Endothelial cell (in vitro differentiated cells): ENCODE measurements at places on chromosomes 3 and 15.

DNA sequence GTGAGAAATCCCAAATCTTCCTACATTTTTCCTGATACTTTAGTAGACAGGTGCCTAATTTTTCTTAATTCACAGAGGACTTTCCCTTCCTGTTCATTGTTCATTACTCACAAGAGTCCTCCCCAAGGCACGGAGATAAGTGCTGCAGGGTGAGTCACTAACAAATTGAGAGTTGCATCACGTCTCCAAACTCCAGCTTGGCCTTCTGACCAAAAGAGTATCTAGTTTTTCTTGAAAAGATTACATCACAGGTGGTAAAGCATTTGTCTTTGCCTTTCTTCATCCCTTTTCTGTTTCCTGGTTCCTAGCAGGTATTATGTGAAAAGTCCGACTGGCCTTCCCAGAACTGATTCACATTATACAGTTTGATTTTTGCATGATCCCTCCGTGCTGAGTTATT, 24.9 kb upstream of the RASGRP1 start:
- DNase-seq: no peak

GRCh38 chr15:51798281-51798680, 31.2 kb upstream of the TMOD3 start:
- no peak for DNase-seq

GRCh38 chr3:63595221-63595620, 57.3 kb upstream of the SNTN start:
- DNase-seq: no peak

- DNase-seq: no peak
Measured at GRCh38 chr3:155347901-155348300, 54.4 kb upstream of the STRIT1 start.

- DNase-seq: no peak
Measured at GRCh38 chr3:120498556-120499346, 48.0 kb upstream of the FSTL1 start.

DNA sequence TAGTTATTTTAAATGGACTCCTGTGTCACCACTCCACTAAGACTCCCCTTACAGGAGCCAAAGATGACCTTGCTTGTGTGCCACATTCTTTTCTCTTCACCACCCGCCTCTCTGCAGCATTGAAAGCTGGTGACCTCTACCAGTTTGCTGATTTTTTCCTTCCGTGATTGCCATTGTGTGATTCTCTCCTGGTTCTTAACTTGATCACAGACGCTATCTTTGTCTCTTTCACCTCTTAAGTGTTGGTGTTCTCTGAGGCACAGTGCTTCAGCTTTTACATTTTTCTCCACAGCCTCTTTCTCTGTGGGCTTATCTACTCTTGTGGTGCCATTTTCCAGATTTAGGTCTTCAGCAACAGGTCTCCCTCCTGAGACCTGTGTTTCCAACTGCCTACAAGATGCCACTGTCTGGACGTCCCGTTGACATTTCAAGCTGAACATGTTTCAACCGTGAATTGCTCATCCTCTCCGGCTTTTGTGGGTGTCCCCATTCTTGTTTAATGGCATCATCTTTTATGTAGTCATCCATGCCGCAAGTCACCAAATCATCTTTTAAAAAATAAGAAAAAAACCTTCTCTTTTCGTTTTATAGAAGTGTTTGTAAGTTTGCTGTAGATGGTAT, 26.5 kb downstream of the IQGAP1 start:
- no peak for DNase-seq

- no peak for DNase-seq
Measured at GRCh38 chr3:133488785-133489367, 84.6 kb upstream of the CDV3 start.

- DNase-seq: no peak
Measured at GRCh38 chr3:38616111-38616510, 33.4 kb downstream of the SCN5A start.

- no peak for DNase-seq
Measured at GRCh38 chr15:88497109-88497765, 29.7 kb downstream of the MRPS11 start.

DNA sequence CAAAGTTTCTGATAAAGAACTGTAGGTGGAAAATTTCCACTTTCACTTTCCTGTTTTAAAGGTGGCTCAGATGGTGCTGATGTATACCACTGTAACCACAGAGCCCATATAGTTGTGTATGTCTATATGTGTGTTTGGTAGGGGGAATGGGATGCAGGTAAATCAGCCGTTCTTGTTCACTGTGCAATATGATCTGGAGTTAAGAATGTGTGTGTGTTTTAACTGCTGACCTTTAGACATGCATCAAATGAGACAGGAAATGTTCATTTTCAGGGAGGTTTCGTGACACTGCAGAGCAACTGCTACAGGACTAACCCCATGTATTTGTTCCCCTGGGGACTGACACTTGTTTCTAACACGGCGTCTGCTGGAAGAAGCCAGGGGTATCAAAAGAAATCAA, 180.5 kb downstream of the TAFA4 start:
- DNase-seq: no peak

DNA sequence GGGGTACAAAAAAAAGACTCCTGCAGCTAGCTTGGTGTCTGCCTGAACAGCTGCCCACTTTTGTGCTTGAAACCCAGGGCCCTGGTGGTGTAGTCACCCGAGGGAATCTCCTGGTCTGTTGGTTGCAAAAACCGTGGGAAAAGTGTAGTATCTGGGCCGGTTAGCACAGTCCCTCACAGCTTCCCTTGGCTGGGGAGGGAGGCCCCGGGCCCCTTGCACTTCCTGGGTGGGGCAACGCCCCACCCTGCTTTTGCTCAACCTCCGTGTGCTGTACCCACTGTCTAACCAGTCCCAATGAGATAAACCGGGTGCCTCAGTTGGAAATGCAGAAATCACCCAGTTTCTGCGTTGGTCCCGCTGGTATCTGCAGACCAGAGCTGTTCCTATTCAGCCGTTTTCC, 211.7 kb upstream of the ZPLD1 start:
- no peak for DNase-seq

DNA sequence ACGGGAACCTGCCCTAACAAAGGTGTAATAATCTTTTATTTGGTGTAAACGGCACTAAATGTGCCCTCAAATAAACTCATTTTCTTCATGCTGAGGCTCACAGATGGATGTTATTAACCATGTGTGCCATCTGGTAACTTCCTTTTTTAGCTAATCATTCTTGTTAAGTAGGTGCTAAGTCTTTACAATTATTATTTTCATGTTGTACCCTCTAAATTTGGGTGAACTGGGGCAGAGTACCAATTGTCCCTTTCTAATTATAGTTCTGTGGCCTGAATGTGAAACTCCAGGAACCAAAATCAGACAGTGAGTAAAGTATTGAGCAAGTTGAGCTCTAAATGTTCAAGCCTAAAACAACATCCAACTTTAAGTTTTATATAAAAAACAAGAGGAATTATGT, 220.7 kb upstream of the CADM2 start:
- DNase-seq: no peak

- DNase-seq: no peak
Measured at GRCh38 chr3:39443530-39443929, 23.9 kb upstream of the MOBP start.

DNA sequence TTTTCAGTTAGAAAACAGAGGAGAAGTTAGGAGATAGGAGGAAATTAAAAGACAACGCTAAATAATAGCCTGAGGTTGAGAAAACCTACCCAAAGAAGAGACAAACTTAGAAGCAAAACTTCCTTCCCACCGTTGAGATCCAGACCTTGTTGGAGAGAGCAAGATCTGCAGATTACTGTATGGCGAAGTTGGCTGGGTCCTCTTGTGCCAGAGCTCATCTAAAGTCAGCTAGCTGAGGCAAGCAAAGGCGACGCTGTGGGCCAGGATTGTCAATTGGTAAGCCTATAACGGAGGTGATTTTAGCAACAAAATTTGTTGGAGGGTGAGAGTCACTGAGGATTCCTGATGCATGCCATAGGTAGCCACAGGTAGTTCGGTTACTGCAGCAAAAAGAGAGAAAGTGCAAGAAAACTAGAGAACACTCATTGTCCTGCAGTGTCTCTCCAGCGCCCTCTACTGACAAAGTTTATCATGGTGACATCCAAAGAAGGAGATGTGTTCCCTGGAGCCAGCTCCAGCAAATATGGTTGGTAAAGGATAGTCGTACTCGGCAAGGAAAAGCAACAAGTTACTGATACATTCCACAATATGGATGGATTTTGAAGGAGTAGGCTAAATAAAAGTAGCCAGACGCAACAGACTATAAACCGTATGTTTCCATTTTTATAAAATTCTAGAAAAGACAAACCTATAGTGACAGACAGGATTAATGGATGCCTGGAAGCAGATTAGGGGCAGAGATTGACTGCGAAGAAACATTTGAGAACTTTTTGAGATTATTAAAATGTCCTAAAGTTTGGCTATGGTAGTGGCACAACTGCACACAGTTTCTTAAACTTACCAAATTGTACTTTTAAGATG, 9.8 kb upstream of the OR5K4 start:
- DNase-seq: peak; percentile 66

DNA sequence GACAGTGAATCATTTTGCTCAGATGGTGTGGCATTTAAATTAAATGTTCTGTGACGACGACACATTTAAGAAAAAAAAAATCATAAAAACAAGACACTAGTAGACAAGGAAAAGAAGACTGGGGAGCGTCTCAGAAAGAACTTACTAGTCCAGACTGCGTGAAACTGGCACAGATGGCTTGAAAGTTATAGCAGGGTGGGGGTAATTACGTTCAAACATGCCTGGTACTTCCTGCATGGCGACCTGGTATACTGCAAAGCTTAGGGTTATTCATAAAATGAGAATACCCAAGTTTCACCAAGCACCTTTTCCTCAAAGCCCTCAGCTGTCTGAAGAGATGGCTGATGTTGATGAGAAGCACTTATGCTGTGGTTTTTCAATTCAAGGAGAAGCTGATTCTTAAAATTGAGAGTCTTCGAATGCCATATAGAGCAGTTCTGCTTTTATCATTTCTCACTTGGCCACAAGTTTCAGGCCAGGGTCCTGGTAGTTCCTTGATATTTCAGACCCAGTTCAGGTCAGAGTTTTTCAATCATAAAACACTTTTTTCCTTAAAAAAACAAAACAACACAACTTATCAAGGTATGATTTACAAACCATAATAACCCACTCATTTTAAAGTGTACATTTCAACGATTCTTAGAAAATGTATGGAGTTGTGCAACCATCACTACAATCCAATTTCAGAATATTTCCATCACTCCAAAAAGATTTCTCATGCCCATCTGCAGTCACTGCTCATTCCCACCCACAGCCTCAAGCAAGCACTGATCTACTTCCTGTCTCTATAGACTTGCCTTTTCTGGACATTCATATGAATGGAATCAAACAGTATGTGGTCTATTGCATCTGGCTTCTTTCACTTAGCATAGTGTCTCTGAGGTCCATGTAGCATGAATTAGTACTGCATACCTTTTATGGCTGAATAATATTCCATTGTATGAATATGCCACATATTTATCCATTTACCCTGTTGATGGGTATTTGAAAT, 24.7 kb downstream of the PCOLCE2 start:
- DNase-seq: no peak

GRCh38 chr3:69848113-69848512, 108.8 kb downstream of the MITF start:
- DNase-seq: no peak

DNA sequence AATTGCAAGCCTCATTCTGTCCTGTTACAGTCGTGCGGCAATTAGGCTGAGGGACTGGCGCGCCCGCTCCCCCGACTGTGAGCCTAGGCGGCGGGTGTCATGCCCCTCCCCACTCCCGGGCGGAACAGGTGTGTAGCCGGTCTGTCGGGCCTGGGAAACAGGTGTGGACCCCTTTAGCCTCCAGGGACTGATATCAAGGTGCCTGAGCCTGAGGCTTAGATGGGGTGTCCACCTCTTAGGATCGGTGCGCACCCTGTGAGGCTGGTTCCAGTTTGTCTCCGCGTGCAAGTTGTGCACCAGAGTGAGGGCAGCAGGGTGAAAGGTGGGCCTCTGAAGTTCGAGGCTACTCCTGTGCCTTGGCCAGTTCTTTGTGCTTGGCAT, 686 bp downstream of the VPS8 start:
- no peak for DNase-seq

GRCh38 chr15:69940441-69941300, 157.0 kb downstream of the TLE3 start:
- no peak for DNase-seq
